ENCODE measurements at places on chromosomes 6 and 20. TPM values are rescaled to one million over a fixed set of nuclear protein-coding genes. Genes with fewer than 3 reads are reported as not detected.

GRCh38 chr20:54938707-54939106 is 463.3 kb downstream of the DOK5 start:
- no peak for DNase-seq

DNA sequence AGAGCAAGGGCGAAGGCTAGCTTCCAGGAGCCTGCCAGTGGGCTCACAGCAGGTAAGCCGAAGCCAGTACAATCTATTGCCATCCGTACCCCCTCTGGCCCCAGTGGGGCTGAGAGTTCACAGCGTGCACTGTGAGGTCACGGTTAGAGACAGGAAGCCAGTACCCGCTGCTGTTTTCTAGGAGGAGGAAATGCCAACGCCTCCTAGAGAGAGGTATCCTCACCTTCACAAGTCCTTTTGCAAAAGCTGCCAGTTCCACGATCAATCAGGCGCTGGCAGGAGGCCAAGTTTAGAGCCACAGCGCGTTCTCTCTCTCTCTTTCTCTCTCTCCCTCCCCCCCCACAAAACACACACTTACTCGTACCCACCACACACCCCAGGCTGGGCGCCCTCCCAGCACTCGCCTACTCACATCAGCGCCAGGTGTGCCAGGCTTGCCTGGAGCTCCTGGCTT is 22.5 kb downstream of the COL9A1 start:
- no peak for DNase-seq

RAD21L1 gene
- not detected for total RNA-seq

DNA sequence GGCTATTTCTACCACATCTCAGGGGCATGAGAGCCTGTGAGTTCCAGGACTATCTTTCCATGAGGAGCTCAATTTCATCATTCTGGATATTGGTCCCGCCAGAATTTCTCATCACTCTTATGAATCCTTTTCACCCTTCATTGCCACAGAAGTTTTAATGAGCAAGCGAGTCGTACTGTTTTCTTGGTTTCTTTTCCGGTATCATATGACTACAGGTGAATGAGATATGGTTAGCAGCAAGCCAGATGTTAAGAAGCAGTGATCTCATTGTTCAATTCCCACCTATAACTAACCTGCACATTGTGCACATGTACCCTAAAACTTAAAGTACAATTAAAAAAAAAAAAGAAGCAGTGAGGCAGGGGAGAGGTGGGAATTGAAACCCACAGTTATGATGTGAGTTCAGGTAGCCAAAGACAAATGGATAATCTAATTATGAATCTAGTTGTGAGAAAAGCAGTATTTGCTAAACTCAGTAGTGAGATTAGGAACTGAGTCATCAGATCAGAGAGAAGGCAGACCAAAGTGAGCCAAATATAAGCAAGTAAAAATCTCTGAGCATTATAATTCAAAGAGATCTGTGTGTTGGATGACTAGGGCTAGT is 78.0 kb upstream of the ELOVL5 start:
- no peak for DNase-seq

MAS1 gene
- total RNA-seq = not detected

KIAA0408 gene
- total RNA-seq = 5.0 TPM

CALHM4 gene
- not detected for total RNA-seq

DNA sequence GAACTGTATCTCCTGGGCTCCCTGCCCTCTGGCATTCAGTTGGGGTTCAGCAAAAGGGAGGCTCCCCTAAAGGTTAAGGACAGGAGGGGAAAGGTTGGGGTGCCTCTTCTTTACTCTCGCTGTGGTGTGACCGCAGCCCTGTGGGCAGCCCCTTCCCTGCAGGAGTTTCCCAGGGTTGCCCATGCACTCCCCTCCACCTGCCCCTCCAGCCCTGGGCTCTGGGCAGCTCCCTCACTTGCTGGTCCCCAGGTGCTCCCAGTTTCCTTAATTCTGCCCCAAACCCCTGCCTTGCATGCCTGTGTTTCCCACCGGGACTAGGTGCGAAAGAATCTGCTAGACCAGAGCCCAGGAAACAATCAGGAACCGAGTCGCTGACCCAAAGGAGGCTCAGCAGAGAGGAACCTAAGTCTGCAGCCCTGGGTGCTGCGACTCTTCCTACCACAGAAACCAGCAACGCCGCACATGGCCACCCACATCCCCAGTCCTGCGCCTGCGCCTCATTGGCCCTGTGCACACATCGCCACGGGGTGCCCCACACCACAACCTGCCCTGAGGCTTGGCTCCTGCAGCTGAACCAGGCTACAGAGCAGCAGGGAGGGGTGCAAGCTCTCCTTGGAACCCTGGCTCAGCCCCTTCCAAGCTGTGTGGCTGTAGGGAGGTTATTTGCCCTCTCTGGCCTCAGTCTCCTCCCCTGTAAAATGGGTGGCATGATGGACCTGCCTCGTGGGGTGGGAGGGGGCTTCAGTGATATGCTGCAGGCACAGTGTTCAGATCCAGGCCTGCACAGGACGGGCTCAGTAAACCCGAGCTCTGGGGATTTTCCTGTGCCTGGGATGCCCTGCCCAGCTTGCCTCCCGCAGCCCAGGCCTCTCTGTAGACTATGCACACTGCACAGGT is 487.6 kb downstream of the PREX1 start:
- no peak for DNase-seq

DNA sequence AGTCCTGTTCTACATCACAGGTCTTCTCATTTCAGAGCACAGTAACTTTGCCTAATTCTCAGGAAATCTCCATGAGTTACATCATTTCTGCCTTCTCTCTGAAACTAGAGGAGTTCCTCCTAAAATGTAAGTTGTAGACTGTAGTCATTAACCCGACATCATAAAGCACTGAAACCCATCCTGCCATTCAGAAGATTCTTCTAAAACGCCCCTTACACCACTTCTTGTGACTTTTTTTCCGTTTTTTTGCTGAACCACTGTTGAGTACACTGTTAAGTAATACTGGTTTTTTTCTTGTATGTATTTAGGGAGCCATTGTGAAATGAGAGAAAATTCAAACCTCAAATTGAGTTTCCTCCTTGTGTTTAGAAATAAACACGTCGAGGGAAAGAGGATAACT is 117.3 kb downstream of the MAP3K4 start:
- DNase-seq = no peak

DNA sequence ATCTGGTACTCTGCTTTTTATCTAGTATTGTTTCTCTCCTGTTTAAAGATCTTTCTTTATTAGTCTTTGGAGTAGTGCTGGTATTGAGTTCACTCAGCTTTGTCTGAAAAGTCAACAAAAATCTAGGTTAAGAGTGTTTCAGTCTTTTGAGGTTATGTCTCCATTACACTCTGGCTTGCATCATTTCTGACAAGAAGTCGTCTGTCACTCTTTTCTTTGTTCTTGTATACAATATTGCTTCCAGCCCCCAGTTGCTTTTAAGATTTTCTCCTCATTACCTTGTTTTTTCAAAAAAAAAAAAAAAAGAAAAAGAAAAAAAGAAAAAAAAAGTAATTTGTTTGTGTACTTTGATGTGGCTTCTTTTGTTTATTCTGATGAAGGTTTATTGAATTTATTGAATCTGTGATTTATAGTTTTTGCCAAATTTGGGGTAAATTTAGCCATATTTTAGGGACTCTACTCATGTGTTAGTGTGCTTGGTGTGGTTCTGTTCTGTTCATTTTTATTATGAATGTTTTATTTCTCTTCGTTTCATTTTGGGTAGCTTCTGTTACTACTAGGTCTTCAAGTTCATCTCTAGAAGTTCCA is 408.9 kb downstream of the CDKAL1 start:
- no peak for DNase-seq

GRCh38 chr6:89186762-89187161 is 30.4 kb downstream of the GABRR1 start:
- no peak for DNase-seq

GRCh38 chr20:38673725-38674091 is 50.6 kb upstream of the SLC32A1 start:
- no peak for DNase-seq

DNA sequence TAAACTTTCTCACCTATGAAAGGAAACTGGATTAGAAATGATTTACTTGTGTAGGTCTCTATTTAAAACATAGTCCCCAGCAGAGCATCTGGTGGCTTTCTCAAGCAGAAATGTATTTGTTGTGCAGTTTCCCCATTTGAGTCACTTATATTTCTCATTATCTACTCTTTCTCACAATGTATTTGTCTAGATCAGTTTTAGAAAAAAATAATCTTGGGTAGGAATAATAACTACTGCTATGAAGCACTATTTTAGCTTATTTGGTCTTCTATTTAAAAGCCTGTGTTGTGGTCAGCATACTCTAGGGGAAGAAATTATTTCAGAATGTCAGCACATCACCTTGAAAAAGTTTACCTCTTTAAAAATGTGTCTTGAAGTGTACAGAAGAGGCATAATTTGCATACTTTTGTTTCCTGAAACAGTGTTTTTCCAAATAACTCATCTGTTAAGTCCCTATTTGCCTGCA is 60.9 kb upstream of the PRL start:
- no peak for DNase-seq

DNA sequence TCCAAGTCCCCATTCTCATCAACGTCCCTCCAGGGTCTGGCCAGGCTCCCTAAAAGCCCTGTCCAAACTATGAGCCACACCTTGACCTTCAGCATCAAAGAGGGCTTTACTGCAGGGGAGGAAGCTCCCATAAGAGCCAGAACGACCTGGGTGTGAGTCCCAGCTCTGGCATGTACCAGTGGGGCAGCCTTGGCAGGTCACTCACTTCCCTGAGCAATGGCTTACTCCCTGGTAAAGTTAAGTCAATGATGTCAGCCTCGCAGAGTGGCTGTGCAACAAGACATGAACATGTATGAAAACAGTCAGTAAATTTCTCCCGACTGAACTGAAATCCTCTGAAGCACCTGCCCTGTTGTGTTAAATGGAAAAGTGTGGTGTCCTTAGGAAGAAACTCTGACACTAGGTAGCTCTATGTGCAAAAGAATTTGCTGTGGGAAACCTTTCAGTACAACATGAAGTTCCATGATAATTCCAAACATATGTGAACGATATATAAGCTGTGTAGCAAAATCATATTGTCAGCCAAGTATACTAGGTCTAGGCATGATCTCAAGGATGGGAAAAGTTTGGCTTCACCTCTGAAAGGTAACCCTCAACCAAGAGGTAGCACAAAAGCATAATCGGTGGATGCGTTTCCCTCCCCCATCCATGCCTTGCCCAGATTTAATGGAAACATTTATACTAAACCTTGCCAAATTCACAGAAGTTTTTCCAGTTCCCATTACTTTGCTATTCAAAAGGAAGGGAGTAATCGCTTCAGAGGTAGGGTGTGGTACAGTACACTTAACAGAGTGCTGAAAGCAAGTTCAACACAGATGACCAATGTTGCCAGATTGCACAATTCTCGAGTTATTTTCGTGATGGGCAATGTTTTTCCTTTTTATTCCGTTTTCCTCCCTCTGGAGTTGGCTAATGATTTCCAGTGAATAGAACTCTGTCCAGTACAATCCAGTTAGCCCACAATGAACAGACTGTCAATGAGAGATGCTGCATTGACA is 49.0 kb upstream of the RANBP9 start:
- no peak for DNase-seq

FOXQ1 gene
- total RNA-seq = not detected

DNA sequence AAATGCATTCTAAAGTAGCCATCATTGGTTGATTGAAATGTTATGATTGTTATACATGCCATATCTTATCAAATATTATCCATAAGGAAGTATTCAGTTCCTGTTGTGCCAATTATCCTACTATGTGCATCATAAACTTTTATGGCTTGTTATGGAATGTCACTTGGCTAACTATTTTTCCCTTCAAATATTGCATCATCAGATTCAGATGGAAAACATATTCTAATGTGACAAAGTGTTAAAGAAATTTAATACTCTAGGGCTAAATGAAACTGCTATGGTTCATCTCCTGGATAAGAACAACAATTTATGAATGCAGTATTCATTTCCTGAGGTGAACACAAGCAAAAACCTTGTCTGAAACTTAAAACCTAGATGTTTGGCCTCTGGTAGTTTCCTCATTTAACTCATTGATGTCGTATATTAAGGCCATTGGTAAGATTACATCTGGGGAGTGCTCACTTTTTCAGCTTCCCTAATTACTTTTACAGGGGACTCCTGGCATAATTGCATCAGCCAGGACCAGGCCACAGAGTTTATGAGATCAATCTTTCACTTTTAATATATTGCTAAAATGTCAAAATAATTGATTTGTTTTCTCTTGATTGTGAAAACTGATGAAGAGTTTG is 134.9 kb upstream of the CEP162 start:
- no peak for DNase-seq

DNA sequence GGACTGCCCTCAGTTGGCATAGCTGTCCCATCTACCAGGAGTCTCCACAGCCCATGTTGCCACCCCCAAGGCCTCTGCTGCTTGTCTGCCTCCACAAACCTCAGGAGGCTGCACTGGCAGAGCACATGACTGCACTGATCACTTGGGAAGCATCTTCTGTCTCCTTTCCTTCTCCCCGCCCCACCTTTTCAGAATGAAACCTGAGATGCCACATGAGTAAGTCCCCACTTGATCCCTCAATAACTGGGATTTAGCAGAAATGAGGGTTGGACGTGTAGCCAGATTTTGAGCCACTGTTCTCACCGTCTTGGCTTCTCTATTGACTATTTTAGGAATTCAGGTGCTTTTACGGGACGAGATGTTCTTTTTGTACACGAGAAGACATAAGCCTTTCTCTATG is 328.4 kb downstream of the CDC5L start:
- no peak for DNase-seq

GRCh38 chr6:84278321-84278998 is 51.0 kb upstream of the CEP162 start:
- no peak for DNase-seq

DNA sequence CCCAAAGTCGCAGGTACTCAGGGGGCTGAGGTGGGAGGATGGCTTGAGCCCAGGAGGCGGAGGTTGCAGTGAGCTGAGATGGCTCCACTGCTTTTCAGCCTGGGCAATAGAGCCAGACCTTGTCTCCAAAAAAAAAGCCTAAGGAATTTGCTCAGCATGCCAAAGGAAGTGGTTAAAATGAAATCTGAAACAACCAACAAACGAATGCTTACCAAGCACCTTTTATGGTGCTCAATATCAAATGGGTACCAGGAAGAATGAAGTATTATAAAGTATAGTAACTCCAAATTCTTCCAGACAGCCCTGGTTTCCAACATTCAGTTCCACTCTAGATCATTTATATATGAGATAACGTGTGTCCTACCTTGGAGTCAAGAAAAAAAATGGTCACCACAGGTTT is 14.0 kb downstream of the GMDS start:
- DNase-seq = no peak

PLEKHG1 gene
- total RNA-seq = 53.1 TPM
